ENCODE measurements at places on chromosomes 6 and 20.

- DNase-seq: no peak
Measured at GRCh38 chr6:156999762-157000161, 222.6 kb downstream of the ARID1B start.

GRCh38 chr20:1315804-1316203 lies 13.1 kb downstream of the SDCBP2 start:
- DNase-seq: no peak

DNA sequence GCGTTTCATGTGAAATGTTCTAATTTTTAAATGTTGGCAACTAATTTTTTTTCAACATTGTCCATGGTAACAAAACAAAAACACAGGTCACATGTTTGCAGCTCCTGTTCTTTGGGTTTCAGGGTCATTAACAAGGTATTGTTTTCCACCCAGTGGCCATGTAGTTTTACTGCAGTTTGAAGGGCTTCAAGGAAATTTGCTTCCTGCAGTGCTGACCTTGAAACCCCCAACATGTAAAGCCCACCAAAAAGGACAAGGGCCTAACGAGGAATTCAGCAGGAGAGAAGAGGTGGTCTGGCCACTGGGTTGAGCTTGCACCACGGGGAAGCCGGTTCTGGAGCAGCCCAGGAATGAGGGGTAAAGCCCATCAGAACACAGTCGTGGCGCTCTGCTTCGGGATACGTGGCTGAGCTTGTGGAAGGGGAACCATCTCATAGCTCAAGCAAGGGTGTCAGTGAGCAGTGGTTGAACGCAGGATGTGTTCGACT lies 13.9 kb upstream of the KLHL31 start:
- no peak for DNase-seq

- DNase-seq: no peak
Measured at GRCh38 chr6:51273228-51273961, 454.7 kb downstream of the TFAP2B start.

DNA sequence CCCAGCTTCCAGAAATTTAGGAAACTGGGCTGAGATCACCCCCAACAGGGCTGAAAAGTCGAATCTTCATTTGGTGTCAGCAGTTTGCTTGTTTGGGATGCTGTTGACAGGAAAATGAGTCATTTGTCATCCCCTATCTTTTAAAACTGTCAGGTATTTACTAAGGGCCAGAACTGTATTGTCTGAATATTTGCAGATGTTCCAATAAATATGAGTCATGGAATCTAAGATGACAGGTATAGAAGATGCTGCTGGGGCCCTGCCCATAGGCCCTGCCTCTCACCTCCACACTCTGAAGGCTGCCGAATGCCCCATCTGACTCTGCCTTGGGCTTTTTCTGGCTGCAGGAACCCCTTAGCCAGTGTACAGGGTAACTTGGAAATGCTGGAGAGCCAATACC lies 3.9 kb downstream of the ETV7 start:
- DNase-seq: no peak

GRCh38 chr6:113847447-113847846 lies 9.7 kb upstream of the MARCKS start:
- no peak for DNase-seq

DNA sequence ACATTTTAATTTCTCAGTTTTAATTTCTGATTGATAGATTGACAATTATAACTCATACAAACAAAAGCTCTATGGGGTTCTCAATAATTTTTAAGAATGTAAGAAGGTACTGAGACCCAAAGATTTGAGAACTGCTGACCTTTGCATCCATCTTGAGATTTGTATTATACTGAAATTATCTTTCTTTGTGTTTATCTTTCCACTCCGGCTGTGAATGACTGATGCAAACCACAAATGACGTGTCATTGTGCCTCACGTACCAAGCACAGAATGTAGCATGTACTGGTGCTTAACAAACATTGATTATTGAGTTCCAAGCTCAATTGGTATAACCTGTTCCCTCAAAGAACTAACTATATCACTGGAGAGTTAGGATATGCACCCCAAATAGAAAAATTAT lies 152.1 kb upstream of the SMLR1 start:
- no peak for DNase-seq

GRCh38 chr6:112113918-112114317 lies 26.5 kb downstream of the FAM229B start:
- DNase-seq: no peak

DNA sequence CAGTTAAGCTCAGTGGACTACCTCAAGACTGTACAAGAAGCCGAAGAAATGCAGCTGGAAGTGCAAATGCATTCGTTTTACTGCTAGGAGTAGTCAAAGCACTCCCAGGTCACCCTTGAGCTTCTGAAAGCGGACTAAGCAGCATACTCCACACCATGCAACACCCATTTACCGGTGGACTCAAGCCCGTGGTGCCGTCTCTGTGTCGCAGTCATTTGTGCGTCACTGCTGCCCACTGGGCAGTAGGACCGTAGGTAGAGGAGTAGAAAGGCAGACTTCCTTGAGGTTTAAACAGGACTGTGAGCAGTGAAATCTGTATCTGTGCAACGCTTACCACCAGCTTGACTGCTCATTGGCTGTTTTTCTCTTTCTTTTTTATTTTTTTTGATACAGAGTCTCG lies 89.0 kb upstream of the FAM8A1 start:
- no peak for DNase-seq

GRCh38 chr20:59001449-59002171 lies 5.4 kb downstream of the CTSZ start:
- no peak for DNase-seq

DNA sequence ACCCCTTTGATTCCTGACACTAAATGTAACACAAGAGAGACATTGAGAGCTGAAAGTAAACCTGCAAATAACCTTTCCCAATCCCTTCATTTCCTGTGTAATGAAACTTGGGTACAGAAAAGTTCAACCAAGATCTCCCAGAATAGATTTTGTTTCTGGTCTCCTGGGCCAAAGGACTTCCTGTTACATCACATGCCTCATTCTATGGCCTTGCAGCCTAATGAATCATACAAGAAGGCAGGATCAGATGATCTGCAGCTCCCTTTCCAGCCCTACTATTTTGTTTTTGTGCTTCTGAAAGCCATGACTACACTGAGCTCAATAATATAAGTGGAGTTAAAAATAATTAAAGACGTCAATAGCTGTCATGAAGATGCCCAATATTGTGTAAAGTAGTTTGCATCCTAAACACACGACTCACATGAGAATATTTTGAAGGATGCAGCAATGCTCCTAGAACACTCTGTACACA lies 73.4 kb upstream of the NOX3 start:
- DNase-seq: no peak

DNA sequence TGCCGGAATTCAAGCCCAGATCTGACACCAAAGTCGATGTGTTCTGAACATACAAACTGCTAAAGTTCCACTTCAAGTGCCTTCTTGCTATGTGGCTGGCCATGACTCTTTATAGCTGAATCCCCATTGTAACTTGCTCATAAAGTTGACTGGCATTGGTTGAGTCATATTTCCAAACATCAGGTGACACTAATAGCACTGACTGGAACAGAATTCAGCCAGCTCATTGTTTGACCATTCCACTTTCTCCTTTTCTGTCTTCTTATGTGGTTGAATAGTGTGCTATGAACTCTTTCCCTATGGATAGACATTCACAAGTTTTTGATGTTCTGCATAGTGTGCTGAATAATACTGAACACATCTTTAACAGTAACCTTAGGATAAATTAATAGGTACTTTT lies 266.2 kb upstream of the ZFP64 start:
- no peak for DNase-seq

DNA sequence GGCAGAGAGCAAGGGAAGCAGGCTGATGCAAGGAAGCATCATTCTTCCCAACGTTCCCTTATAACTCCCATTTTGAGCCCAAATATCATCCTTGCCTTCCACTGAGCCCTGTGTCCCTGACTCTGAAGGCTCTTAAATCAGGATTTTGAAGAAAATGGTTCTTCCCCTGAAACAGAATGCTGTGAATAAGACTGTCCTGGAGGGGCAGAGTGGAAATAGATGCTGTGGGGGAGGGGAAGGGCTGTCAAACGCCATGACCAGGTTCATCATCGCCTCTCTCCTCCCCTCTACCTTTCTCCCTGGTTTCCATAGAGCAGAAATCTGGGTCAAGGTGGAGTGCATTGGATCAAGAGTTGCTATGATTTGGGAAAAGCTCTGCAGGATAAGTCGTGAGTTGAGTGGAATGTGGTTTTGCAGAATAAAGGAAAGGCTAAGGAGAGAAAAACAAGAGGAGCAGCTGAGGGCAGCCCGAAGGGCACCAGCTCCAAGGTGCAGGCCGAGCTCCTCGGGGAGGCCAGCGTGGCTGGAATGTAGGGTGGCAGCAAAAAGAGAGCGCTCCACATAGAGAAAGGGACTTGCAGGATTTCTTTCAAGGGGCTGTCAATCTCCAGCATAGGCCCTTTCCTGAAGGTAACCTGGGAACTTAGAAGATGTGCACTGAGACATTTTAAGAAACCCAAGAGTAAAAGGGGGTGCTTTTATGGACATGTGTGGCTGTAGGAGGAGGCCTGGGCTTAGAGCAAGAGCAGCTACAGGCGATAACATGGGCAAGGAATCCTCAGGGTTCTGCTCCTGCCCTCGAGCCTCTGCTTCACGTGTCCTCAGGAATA lies 120.8 kb upstream of the CDYL start:
- DNase-seq: no peak

DNA sequence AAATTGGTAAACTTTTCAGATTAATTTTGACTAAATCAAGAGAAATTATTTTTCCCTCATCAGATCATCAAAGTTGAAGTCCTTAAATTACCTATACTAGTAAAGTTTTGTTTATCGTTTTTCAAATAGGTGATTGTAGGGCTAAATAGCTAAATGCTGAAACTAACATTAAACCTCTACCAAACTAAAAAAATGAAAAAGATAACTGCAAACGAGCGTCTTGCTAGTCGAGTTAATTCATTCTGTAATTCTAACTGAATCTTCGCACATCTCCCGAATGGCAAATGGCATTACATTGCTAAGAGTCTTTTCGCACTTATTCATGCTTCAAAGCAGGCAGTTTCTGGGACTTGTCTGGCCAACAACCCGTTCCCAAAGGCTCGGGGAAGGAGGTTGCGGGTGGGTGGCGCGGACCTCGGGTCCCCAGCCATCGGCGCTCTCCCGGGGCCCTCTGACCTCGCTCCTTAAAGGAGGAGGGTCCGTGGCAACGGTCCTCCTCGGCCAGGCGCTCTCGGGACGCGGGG lies 43.8 kb downstream of the POPDC3 start:
- DNase-seq: no peak

DNA sequence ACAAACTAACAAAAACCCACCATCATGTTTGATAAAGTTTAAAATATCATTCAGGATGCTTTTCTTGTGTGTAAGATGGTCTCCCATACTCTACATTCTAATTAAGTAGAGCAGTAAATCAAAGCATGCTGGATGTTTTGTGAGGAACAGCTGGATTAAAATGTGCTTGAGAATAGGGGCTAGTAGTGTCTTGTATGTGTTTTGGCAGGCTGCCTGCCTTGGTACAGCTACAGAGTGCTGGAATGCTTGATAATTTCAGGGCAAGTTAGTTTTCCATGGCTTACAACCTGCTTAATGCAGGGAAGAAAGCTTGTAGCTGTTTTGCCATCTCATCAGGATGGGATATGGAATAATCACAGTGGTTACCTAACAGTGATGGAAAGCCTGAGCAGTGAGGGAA lies 636.6 kb upstream of the MMS22L start:
- no peak for DNase-seq

GRCh38 chr20:33299111-33299603 lies 16.1 kb downstream of the BPIFB1 start:
- peak; percentile 30 for DNase-seq

GRCh38 chr20:62508641-62509051 lies 32.9 kb upstream of the GATA5 start:
- DNase-seq: no peak

GRCh38 chr20:13493143-13493542 lies 145.6 kb downstream of the TASP1 start:
- DNase-seq: no peak

DNA sequence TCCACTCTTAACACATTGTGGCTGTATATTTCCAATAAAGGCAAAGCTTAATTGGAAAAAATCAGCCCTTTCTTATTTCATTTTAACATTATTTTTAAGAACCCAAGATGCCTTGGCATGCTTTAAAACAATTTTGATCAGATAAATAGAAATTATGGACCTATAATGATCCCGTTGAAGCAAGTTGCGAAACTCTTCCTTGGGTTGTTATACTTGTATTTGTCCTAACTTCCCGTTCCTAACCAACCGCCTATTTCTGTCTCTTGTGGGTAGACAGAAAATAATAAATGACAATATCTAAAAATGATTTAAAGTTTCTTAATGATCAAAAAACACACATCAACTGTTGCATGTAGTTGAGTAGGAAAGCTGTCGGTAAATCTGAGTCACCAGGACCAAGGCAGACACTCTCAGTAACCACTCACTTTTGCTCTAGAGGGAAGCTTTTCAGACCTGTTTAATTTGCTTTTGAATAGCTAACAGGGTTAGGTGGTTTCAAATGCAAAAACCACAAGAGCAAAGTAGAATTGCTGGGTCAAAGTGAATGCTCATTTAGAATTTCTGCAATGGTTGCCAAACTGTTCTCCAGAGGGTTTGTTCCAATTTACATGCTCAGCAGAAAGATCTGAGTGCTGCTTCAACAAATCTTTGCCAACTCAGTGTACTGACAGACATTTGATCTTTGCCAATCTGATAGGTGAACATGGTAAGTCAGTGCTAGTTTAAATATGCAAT lies 34.2 kb upstream of the KCNK5 start:
- DNase-seq: no peak

DNA sequence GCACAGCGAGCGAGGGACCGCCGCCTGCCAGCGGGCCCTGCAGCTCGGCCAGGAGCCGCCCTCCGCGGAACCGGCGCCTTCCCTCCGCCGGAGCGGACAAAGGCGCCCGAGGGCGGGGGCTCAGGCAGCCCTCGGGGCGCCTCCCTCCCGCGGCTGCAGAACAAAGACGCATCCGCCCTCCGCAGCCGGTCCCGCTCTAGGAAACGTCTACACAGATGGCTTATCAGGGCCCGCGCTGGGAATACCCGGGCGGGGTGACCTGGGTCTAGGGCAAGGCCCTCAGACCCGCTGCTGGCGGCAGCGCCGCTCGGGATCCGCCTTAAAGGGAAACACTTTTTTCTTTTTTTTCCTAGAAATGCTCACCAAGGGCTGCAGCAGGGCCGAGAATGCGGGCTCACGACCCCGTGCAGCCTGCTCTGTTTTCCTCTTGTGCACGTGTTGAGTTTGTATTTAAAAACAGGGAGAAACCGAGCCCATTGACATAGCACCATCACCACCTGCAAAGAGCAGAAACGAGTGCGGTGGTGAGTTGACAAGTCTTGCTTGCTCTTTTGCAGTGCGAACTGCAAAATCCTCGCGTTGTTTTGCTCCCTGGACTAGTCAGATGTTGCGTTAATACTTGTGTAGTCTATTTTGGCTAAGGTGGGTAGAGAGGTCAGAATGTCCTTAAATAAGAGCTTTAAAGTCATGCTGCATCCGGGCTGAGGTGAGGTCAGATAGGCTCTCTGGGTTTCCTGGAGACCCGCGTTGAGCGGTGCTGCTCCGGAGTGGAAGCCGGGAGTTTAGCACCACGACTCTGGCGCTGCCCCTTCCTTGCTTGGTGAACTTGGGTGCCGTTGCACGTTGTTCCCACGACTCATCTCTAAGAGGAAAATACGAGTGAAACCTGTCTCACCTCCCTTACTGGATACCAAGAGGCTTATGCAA lies 1.1 kb upstream of the RPS6KA2 start:
- no peak for DNase-seq
